ENCODE measurements at places on chromosomes 13 and 19.
A peak's percentile ranks its signal among the peaks of the same experiment; 100 is the strongest.

DNA sequence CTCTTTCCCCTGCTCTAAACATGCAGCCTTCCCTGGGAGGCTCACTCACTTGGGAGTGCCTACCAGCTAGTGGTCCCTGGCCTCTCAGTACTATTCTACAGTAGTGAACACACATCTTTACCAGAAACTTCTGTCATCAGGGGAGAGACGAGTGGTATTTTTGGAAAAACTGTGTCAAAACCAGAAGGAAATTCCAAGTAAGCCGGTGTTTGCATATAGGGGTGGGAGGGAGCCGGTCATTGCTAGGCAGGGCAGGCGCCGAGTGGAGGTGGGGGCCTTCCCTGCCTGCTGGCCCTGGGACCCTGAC is 7.0 kb downstream of the RPS9 start:
- DNase-seq = no peak

DNA sequence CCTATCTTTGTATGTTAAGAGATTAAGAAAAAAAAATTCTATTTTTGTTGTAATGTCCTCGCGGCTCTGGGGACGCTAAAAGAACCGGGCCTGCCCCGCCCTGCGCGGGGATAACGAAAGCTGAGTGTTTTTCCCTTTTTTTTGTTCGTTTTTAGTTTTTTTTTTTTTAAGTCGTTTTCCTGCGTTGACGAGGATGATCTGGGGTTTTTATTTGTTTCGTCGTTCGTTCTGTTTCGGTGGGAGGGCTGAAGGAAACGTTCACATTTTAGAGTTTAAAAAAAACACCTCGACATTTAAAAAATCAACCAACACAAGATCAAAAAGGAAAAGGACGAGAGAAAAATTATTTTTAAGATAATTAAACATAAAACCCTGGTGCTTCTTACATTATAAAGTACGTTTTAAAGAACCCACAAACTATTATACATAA is 5.6 kb downstream of the LYL1 start:
- DNase-seq = no peak

- no peak for DNase-seq
These were observed 77.7 kb upstream of the PRR20A start for GRCh38 chr13:57063007-57063406.

DNA sequence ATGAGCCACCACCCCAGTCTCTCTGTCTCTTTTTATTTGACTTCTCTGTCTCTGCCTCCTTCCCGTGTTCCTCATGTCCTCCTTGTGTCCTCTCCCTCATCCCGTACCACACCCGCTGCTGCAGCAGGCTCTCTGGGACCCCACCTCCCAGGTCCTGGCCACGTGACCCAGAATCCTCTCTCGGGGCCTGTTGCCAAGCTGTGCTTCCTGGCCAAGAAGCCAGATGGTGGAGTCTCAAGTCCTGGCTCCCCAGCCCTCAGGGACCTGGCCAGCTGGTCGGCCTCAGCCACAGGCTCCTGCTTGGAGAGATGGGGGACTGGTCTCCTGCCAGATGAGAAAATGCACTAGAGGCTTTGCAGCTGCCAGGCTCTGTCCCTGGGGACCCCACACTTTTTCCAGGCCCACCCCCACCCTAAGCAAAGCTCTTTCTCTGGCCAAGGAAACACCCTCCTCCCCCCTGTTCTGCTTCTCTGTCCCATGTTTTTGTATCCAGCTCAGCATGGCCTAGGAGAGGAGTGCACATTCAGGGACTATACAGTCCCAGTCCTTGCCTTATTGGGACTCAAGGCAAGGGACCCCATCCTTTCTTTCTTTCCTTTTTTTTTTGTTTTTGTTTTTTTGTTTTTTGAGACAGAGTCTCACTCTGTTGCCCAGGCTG is 34.3 kb upstream of the SHKBP1 start:
- no peak for DNase-seq

- DNase-seq = no peak
These were observed 182.9 kb downstream of the TEX29 start for GRCh38 chr13:111503376-111503775.

DNA sequence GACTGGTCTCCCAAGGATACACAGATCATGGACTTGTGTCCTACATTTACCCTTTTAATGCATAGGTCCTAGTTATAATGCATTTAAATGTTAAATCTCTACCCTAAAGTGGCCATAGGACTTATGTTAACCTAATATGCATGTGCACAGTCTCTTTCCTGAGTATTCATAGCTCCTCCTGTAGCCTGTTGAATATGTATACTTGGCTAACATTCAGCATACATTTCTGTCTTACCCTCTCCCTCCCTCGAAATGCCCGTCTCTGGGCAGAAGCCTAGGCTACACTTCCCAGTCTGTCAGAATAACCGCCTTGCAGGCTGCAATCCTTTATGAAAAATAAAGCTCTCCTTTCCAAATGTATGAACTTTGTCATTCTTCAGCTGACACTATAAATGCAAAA is 13.9 kb downstream of the ZFP82 start:
- DNase-seq = no peak

- no peak for DNase-seq
These were observed at the start of gene NANOS2 for GRCh38 chr19:45913874-45914830. TSS of gene NANOS2 (minus strand) at chr19:45914778. CDS start at chr19:45914693, 85 bp downstream.

GRCh38 chr13:66844933-66845332 is 385.2 kb downstream of the PCDH9 start:
- no peak for DNase-seq

DNA sequence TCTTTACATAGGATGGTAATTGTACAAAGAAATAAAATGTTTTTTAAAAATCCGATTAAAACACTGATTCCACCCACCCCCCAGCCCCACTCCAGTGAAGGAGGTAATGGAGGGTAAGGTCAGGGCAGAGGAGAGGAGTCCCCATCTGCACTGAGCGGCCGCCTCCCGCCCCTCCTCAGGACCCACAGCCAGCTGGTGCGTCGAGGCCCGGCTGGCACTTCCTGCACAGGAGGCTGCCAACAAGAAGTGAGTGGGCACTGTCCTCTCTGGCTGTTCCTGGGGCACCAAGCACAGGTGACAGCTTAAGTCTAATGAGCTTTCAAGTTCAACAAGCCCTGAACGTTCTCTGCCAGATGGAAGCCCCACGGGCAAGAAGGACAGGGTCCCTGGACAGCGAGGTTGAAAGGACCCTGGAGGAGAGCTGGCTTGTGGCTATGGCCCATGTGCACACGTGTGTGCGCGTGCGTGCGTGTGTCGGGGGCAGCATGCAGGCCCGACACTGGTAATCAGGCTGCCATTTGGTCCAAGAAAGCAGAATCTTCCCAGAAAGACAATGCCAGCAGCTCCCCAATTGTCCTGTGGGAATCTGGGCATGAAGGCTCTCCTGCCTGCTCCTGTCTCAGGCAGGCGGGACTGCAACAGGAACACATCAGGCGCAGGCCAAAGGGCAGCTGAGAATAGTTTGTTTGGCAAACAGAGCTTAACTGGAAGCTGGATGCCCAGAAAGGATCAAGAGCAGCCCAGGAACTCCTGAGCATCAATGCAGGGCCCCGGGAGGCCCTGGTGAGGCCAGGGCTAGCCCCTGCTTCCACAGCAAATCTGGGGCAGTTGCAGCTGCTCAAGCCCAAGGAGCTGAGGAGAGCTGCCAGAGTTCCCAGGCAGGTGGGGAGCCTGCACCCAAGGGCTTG is 15.1 kb upstream of the EPHX3 start:
- DNase-seq = no peak

DNA sequence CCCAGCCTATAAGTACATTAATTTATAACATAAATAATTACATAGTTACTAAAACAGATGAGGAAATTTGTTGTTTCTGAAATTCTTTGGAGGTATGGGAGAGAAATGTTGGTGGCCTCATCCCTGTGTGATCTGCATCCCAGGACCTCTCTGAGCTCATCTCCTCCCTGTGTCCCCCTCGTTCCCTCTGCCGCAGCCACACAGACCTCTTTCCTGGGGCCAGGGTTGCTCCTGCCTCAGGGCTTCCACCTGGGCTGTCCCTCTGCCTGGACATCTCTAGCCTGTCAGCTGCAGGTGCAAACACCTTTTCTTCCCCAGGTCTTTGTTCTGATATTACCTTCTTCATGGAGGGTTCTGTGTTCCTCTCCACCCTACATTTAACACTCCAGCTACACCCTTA is 3.9 kb downstream of the ZNF766 start:
- DNase-seq = no peak

GRCh38 chr13:80116107-80116506 is 224.8 kb downstream of the SPRY2 start:
- DNase-seq = no peak

DNA sequence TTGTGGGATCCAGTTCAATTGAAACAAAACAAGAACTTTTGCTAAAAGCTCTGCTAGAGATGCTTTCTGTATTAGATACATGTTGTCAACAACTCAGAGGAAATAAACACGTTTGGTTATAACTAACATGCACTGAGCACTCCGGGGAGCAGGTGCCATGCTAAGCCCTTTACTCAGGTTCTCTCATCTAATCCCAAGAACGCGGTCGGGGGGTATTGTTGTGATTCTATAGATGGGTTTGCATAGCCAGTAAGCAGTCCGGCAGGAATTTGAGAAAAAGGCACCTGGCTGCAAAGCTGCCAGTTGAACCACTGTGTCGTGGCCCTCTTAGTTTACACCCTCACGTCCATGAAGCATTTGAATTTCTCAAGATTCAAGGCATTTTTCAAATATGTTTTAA is 24.3 kb upstream of the SPACA7 start:
- no peak for DNase-seq

- DNase-seq = no peak
These were observed 641 bp upstream of the SOX21 start for GRCh38 chr13:94712812-94713560.

DNA sequence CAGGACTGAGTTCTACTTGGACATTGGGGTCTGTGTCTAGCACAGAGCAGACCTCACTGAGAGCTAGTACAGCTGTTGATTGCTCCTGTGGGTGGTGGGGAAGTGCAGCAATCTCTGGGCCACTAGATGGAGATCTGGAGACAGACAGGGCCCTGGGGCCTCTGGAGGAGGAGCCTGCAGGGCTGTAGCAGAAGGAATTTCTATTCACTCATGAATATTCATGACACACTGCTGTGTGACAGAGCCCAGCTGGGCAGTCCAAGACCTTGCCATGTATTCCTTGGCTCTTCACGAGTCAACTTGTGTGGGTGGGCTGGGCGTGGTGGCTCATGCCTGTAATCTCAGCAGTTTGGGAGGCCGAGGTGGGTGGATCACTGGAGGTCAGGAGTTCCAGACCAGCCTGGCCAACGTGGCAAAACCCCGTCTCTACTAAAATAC is 37.5 kb downstream of the SUGP2 start:
- no peak for DNase-seq

- DNase-seq = no peak
These were observed 53.6 kb downstream of the GATAD2A start for GRCh38 chr19:19459073-19459472.

- no peak for DNase-seq
These were observed 483.0 kb downstream of the DCT start for GRCh38 chr13:93996481-93996880.

- no peak for DNase-seq
These were observed 5.8 kb upstream of the USE1 start for GRCh38 chr19:17209126-17210036.

- DNase-seq = no peak
These were observed 185.3 kb downstream of the EFNB2 start for GRCh38 chr13:106350208-106350607.

DNA sequence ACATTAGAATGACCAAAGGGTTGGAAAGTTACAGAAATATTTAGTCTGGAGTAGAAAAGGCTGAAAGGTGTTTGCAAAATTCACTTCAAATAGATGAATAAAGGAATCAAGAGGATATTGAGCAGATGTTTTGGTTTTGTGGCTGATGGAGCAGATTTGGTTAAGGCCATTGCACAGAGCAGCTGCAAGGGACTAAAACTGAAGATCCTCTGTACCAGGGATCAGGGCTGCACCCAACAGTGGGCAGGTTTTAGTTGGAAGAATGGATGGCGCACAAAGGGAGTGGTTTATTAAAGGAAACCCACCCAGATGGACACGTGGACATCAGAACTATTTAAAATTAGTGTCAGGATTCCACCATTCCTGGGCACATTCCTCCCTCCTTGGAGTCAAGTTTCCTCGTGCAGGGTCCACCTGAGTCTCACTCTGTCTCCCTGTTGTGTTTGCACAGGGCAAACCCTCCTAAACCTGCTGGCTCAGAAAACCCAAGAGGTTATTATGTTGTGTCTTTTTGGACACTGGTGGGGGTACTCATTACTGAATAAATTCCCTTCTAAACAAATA is 9.2 kb upstream of the UBAC2 start:
- no peak for DNase-seq

- DNase-seq = peak; percentile 51
These were observed 95.5 kb downstream of the ANKRD10 start for GRCh38 chr13:110819203-110820014.

- no peak for DNase-seq
These were observed 9.6 kb upstream of the CEACAM5 start for GRCh38 chr19:41698746-41699230.

DNA sequence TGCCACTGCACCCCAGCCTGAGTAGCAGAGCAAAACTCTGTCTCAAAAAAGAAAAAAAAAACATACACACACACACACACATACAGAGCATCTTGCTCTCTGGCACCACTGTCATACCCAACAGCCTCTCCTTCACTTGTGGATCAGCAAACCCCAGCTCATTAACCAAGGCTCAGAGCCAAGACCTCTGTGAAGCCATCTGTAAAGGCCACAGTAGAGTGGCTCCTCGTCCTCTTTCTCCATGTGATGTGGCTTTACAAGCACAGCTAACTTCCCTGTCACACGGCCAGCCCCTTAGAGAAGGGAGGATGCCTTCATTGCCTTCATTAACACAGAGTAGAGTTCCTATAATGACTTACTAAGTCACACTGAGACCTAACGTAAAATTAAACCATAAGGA is 62.7 kb upstream of the LSM14A start:
- no peak for DNase-seq

- no peak for DNase-seq
These were observed 129.2 kb downstream of the PAN3 start for GRCh38 chr13:28267497-28267896.

DNA sequence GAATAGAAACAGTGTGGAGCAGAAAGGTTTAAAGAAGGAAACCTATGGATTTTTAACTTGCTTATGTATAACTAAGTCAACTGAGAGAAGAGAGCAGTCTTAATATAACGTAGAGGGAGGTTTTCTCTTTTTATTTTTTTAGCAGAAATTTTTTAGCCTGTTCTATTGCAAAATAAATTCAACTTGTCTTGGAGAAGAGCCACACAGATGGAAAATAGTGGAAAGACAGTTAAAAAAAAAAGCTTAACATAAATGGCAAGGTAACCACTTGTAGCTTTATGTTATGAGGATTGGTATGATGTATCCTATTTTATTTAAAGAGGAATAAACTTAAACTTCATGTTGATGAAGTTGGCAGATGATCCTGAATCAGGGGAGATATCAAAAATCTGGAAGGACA is 312.4 kb downstream of the SHISA2 start:
- no peak for DNase-seq

DNA sequence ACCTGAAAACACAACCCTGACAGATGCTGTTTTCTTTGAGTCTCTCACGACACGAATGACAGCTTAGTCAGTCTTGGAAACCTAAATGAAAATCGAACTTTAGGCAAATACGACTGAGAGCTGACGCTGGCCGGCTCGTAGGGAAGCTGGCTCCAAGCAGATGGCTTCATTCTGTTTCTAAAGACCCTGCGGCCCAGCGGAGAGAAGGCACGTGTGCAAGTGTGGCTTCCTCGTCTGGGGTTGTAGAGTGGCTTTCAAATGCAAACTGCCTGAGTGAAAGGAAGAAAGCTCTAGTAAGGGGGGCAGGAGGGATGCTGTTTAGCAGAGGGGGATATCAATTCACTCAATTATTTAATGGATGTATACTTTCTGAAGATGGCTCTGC is 26.1 kb upstream of the TIMM44 start:
- DNase-seq = no peak

- DNase-seq = no peak
These were observed 525.1 kb upstream of the NBEA start for GRCh38 chr13:34416971-34417380.

- no peak for DNase-seq
These were observed 52.7 kb downstream of the TSC22D1 start for GRCh38 chr13:44523146-44524015.
